ENCODE measurements at places on chromosomes 16 and 17. TPM values are rescaled to one million over a fixed set of nuclear protein-coding genes. Genes with fewer than 3 reads are reported as not detected.

DNA sequence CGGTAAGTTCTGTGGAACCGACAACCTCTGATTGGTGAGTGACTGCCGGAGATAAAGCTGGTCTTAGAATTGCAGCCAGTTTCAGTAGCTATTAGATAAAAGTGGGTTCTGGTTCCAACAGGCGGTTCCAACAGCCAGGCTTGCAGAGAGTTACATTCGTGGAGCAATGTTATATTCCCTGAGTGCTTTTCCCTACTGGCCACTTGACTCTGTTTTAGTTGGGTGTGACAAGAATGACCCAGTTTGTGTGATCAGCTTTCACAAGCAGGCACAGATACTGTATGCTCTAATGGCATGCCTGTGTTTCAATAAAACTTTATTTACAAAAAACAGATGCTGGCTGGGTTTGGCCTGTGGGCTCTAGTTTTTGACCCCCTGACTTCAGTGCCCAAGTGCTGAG is 196.6 kb downstream of the SNX29 start:
- H3K4me3 ChIP-seq: no peak overlapping the region
- no peaks in the 10 kb centered on the region for H3K27me3 ChIP-seq
- H3K27ac ChIP-seq: no peak overlapping the region
- no peaks in the 10 kb centered on the region for H3K36me3 ChIP-seq
- DNase-seq: no peak

- H3K27ac ChIP-seq: no peak overlapping the region
- no peak overlapping the region for H3K4me3 ChIP-seq
- peaks cover 5% of the 10 kb centered on the region for H3K27me3 ChIP-seq
- DNase-seq: no peak
- no peaks in the 10 kb centered on the region for H3K36me3 ChIP-seq
Measured at GRCh38 chr17:47246120-47246519, 7.5 kb upstream of the ITGB3 start.

- peaks cover under 1% of the 10 kb centered on the region for H3K4me1 ChIP-seq
- DNase-seq: no peak
- peaks cover 4% of the 10 kb centered on the region for H3K27me3 ChIP-seq
- no peaks in the 10 kb centered on the region for H3K36me3 ChIP-seq
- no peak overlapping the region for H3K4me3 ChIP-seq
- H3K27ac ChIP-seq: no peak overlapping the region
Measured at GRCh38 chr16:31005350-31006085, 4.9 kb downstream of the STX1B start.

The AATK gene
- not detected for total RNA-seq

- H3K36me3 ChIP-seq: no peaks in the 10 kb centered on the region
- H3K4me1 ChIP-seq: peaks cover 11% of the 10 kb centered on the region
- H3K27ac ChIP-seq: peak overlapping the region; percentile 36
Measured at GRCh38 chr16:50395763-50396710, 27.2 kb upstream of the BRD7 start.

All from CD4-positive, CD25-positive, alpha-beta regulatory T cell (primary cell).